ENCODE measurements at places on chromosomes 1 and 21.
A peak's percentile ranks its signal among the peaks of the same experiment; 100 is the strongest.

DNA sequence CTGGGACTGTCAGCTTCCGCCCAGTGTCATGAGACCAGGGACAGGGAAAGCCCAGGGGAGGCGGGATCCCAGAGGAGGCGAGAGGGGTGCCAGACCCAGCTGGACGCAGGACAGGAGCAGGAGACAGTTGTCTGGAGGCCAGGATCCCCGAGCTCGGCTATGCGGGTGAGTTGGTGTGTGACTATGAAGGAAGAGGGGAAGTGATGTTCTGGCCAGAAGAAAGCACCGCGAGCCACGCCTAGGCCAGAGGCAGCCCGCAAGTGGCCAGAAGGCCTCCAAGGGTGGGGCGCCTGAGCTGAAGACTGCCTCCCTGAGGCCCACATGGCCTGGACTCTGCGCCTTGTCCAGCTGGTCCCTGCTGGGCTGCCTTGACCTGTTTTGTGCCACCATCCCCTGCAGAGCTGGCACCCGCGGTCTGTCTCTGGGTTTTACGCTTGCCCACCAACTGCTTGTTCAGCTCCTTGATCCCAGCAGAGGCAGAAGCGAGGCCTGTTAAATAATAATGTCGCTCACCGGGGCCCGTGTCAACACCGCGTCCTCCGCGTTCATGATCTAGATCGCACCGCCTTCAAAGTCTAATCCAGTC lies 85.2 kb upstream of the ACTL8 start:
- DNase-seq, result no peak

DNA sequence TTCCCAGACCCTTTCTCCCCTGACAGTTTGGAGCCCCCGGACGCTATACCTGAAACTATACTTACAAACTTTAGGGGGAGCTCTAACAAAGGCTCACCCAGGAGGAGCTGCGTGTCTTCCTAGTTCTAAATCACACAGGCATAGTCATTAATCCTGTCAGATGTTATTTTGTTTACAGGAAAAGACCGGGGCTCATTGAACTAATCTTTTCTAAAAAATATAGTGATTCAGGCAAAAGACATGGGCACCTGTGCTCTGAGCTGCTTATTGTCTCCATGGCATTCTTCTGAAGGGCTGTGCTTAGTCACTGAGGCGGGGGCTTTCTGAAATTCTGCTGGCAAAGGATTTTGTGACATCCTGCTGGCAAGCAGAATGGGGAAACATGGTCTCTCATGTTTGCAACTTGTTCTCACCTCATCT lies 1577.0 kb downstream of the NCAM2 start:
- DNase-seq, result no peak

GRCh38 chr1:246074421-246074820 lies 432.7 kb downstream of the SMYD3 start:
- no peak for DNase-seq

DNA sequence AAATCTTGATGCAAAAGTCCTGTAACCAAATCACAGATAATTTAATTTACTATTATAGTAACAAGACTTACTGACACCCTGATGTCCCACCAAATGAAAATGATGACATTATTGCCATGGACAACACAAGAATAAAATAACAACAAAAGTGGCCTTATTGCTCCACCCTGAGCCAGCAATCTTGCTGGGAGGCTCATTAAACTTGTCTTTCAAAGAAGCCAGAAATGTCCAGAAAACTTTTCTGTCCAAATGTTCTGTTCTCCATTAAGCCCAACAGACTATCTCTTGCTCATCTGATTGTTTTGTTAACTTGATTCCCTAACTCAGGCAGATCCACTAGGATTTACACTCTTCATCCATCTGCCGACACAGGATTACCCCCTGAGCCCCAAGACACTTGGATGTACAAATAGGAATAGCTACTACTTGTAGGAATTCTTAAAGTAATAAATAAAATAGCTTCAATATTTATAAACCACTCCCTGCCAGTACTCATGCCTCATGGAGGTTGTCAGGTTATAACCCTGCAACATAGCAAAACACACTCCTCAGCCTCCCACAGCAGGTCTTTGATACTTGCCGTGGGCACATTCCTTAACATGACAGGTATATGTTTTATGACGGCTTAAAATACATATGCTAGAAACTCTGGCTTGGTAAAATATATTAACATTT lies 84.9 kb downstream of the PTPN14 start:
- no peak for DNase-seq

DNA sequence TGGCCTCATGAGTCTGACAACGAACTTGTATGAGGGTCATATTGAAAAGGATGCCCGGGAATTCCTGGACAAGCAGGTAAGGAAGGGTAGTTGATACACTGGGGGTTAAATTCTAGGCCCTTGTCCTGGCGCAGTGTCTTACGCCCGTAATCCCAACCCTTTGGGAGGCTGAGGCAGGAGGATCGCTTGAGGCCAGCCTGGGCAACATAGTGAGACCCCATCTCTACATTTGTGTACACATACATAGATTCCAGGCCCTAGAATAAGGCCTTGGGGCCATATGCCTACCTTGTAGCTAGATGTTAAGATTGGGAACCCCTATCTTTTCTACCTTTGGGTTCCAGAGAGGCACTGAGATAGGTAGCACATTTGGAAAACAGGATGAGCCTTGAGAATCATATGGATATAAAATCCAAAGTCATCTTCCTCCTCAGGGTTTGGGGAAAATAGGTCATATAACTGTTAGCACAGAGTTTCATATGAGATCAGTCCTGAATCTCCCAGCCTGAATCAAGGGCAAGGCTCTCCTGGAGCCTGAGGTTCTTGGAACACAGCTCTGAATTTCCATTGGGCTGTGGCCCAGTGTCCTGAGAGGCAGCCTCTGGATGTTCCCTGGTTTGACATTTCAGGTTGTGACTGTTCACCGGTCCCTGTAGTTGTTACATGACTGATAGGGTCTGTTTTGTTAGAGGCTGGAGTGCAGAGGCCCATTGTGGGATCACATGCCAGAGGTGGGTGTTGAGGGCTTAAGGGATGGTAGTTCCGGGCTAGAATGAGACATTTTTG lies 104.4 kb downstream of the PIK3R3 start:
- no peak for DNase-seq

GRCh38 chr21:42931560-42932235 lies 6.3 kb upstream of the ERVH48-1 start:
- DNase-seq, result no peak

GRCh38 chr1:244497805-244498204 lies 36.7 kb downstream of the CATSPERE start:
- DNase-seq, result no peak

DNA sequence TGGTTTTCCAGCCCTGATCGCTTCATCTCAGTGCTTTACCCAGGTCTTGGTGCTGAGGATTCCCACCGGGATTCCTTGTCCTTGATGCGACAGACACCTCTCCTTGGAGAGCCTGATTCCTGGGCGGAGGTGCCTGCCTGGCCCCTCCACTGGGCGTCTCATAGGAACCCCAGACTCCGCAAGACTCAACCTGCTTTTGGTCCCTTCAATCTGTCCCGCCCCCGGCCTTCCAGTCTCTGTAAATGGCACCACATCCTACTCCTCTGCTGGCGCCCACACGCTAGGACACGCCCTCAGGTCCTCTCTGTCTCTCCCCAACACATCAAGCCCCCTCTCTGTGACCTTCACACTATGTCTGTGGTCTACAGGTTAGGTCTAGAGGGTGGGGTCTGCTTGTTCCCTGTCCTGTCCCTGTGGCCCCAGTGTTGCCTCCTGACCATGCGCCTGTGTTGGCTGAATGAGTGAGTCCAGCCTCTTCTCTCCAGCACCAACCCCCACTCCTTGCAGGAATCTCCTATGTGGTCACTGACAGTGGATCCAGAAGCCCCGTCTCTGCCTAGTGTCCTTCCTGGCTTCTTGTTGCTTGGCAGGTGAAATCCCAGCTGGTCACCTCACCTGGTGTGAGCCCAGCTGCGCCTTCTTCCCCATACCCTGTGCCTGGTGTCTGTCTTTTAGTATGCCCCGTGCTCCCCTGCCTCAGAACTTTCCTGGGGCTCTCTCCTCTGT lies 119.7 kb upstream of the C1orf174 start:
- DNase-seq, result no peak

GRCh38 chr1:20658166-20658915 lies 2.8 kb downstream of the DDOST start:
- no peak for DNase-seq

DNA sequence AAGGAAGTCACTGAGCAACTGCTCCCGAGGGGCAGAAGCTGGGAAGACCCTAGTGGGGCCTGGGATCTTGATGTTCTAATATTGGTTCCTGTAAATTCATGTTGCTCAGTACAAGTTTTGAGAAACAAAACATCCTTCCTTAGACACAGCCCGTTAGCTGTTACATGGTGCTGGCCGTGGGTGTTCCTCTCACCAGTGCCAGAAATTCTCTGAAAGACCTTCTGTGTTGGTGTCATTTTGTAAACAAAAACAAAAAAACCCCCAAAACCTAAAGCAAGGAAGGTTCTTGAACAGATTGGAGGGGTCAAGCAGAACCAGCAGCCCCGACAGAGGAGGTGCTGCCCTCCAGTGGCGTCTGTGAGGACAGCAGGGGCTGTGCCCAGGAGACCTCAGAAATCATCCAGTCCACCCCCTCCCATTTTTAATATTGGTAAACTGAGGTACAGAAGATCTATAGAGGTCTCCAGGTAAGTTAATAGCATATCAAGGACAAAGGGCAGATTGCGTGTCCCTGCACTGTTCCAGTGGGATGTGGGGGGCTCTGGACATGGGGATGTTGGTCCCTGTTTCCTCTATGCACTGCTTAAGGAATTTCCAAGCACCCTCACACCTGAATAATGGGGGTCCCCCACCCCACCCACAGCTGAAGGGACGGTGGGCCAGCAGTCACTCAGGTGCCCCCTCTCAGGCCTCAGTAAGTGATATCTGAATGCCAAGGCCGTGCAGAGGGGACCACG lies 38.2 kb downstream of the SLC2A7 start:
- DNase-seq, result no peak

- no peak for DNase-seq
Measured at GRCh38 chr21:40425981-40426380, 421.0 kb downstream of the DSCAM start.

- no peak for DNase-seq
Measured at GRCh38 chr1:154988058-154988954, 5.1 kb upstream of the LENEP start.

GRCh38 chr1:168767894-168768584 lies 39.0 kb upstream of the DPT start:
- DNase-seq, result no peak

GRCh38 chr1:234699795-234700665 lies 90.1 kb upstream of the IRF2BP2 start:
- DNase-seq, result peak; percentile 83

DNA sequence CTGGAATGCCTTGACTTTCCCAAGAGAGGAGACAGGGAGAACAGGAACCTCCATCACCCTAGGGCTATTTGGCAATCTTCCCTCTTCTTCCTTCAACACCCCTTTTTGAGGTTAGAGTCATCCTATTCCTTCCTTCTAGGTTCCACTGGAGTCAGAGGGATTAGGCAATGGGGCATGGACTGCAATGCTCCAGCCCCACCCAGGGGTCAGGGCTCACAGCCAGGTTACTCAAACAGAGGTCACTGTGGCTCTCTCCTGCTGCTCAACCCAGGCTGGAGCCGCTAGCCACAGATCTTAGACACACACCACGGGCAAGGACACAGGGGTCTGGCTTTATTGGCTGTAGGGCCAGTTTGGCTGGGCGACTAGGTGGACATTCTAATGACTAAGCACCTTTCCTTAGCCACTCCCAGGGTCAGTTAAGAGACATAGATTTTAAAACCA lies 145.5 kb upstream of the NRIP1 start:
- DNase-seq, result no peak

GRCh38 chr21:28644762-28645161 lies 347.9 kb downstream of the LTN1 start:
- no peak for DNase-seq

DNA sequence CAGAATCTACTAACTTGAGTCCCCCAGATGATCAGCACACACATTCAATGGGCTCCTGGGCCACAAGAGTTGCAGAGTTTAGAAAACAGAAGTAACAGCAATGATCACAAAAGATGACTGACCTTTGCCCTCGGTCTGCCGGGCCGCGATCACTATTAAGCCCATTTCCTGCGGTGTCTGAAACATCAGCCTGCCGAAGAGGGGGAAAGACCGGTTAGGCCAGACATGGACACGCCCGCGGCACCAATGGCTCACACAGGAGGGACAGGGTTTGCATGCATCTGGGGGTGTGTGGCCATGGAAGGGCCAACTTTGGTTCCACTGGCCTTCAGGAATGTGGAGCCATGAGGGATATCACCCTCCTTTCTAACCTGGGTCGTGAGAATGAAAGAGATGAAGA lies 68.2 kb downstream of the SIM2 start:
- no peak for DNase-seq
